AG10803 (cell line): ENCODE measurements at places on chromosomes 16 and 17.

DNA sequence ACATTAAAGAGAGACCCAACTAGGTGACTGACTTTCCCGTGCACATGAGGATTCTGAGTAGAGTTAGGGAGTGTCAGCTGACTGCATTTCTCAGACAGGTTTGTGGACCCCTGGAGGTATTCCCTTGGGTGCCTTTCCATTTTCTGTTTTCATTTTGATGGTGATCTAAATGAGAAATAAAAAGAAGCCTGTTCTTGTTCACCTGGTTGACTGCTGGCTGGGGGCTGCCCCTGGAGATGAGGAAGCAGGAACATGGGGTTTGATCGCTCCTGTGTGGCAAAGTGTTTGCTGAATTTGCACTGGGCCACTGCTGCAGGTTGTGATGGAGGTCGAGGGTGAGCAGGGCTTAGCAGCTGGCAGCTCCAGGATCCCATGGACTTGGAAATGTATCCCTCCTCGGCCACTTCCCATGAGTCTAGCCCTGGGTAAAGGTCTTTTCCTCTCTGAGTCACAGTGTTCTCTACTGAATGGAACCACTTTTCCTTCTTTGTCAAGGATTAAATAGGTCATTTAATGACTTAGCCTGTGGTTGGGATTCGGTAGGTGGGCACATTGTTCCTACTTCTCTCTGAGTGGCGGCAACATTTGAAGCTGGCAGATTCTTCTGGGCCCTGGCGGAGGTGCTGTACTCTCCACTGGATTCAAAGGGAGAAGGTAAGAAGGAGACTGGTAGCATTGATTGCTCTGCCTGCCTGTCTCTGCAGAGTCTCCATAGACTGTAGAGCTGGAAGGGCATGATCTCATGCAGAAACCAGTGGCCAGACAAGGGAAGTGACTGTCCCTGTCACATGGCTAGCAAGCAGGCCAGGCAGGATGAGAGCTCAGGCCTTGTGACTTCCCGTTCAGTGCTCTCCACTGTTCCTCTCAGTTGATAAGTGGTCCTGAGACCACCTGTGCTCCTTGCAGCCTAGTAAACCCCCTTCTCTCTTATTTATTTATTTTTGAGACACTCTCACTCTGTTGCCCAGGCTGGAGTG, 17.9 kb downstream of the SNX29 start:
- no peak for DNase-seq

GRCh38 chr17:80413771-80414507, 1.0 kb upstream of the ENDOV start:
- no peak for DNase-seq

DNA sequence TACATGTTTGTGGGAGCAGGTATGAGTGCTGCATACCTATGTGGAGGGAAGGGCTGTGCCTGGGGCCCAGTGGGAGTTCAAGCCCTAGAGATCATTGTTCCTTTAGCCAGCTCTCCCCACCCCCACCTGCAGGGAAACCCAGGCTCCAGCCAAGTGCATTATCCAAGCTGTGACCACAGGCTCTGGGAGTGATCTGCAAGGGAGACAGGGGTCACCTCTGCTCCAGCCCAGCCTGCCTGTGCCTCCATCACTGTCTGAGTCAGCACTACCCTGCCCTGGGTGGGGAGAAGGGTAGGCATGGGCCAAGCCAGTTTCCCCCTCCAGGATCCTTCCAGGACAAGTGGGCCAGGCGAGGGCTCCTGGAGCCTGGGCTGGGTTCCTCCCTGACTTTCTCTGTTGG, 32.1 kb upstream of the SBK1 start:
- no peak for DNase-seq

GRCh38 chr17:49333804-49334203, 28.2 kb downstream of the ZNF652 start:
- no peak for DNase-seq

GRCh38 chr16:88069397-88070168, 118.3 kb downstream of the BANP start:
- no peak for DNase-seq

DNA sequence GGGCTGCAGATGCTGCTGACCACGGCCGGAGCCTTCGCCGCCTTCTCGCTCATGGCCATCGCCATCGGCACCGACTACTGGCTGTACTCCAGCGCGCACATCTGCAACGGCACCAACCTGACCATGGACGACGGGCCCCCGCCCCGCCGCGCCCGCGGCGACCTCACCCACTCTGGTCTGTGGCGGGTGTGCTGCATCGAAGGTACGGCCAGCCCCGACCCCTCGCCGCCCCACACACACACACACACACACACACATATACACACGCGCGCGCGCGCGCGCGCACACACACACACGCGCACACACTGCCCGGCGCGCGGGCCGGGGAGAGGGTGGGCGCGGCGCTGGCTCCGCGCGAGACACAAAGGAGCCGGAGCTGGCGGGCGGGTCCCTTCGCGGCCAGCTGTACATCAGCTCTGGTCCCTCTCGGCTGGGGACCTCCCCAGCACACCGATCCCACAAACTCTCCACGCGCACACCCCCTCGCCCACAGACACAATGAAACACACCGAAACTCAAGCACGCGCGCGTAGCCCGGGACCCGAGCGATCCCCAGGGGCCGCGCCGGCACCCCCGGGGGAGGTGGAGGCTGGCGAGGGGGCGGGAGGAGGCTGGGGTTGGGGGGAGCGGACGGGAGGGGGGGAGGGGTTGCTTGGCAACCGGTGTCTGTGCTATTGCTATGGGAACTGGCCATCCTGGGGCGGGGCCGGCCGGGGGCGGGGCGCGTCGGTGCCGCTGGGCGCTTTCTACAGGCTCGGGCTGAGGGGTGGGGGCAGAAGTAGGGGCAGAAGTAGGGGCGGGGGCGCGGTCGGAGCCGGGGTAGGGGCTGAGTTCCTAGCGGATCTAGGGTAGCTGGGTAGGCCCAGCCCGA, 658 bp downstream of the CACNG4 start:
- DNase-seq, result no peak

DNA sequence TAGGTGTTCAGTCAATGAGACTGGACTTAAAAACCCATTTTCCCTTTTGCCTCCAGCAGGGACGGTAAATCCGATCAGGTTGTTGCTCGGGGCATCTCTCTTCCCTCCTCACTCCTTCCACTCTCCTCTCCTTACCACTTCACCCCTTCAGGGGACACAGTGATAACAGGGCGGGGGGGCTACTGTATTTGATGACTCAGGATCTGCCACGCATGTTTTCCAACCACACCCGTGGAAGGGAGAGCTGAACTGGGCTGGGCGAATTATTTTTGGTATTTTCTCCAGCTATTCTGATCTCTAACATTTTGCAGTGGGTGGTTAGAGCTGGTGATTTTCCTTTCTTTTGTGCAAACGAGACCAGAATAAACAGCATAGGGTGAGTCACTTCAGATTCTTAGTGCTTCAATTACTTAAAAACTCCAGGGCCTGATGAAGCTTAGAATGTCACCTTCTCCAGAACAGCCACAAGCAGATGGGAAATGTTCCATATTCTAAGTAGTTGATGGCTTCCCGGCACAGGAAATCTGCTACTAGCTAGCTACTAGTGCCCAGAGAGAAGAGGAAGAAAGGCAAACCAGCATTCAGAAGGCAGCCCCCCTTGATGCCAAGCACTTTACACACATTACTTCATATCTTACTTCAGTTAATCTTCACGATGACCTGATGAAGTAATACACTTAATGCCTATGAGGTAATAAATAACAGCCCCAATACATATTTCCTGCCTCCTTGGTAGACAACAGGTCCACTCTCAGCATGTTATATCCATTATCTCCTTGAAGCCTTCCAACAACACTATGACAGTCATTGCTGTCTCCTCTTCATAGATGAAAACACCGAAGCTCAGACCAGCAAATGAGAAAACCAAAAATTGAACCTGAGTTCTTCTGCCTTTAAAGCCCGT, 74.1 kb downstream of the ASIC2 start:
- DNase-seq, result peak; percentile 6

DNA sequence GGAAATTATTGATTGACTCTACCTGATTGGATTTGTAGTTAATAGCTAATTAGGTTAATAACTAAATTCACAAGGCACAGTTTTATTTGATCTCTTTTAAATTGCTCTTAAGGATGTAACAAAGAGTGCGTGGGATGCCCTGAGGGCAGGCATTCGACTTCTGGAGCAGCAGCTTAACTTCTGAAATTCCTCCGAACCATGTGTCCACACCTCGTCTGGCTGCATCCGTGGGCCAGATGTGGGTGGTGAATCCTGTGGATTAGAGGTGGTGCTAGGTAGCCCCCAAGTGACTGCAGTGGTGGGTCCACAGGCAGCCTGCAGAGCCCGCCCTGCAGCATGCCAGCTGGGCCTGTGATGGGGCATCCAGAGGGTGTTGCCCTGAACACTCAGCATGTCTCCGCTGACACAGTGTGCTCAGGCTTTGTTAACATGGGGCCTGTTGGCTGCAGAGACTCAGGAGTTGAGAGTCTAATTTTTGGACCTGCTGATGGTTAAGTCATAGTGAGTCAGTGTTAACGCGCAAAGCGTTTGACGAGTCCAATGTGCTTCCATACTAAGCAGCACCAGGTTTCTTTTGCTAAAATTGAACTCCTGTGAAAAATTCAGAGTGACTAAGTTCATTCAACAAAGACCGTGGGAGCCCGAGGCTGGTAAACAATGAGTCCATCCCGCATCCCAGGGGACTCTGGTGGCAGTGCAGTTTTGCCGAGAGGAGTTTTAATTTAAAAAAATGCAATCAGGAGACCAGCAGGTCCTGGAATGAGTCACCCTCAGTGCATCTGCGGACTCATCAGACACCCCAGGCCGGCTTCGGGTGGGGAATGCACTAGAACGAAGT, 3.8 kb upstream of the NPB start:
- DNase-seq, result peak; percentile 89

- no peak for DNase-seq
Observed at GRCh38 chr17:2911755-2912111, 115.5 kb downstream of the RAP1GAP2 start.

DNA sequence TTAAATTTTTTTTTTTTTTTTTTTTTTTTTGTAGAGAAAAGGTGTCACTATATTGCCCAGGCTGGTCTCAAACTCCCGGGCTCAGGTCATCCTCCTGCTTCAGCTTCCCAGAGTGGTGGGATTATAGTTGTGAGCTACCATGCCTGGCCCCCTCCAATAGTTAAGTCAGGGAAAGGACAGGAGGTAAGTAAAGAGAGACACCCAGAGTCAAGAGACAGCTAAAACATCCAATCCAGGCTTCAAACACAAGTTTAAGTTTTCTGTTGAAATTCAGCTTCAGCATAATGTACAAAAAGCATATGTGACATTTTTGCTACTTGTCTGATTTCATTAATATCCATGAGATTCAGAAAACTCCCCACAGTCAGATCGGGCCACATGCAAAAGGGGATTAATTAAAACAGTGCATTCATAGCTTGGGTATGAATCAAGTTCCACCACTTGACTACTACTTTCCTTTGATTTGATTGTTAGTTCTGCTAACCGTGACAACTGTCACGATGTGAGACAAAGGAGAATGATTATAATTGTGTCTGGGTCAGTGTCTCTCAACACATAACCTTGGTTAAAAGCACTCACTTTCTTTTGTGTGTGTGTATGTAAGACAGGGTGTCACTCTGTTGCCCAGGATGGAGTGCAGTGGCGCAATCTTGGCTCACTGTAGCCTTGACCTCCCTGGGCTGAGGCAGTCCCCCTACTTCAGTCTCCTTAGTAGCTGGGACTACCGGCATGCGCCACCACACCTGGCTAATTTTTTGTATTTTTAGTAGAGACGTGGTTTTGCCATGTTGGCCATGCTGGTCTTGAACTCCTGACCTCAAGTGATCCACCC, 184.9 kb downstream of the PARN start:
- no peak for DNase-seq

DNA sequence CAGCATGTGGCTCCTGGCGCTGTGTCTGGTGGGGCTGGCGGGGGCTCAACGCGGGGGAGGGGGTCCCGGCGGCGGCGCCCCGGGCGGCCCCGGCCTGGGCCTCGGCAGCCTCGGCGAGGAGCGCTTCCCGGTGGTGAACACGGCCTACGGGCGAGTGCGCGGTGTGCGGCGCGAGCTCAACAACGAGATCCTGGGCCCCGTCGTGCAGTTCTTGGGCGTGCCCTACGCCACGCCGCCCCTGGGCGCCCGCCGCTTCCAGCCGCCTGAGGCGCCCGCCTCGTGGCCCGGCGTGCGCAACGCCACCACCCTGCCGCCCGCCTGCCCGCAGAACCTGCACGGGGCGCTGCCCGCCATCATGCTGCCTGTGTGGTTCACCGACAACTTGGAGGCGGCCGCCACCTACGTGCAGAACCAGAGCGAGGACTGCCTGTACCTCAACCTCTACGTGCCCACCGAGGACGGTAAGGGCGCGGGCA, 645 bp downstream of the NLGN2 start:
- no peak for DNase-seq

DNA sequence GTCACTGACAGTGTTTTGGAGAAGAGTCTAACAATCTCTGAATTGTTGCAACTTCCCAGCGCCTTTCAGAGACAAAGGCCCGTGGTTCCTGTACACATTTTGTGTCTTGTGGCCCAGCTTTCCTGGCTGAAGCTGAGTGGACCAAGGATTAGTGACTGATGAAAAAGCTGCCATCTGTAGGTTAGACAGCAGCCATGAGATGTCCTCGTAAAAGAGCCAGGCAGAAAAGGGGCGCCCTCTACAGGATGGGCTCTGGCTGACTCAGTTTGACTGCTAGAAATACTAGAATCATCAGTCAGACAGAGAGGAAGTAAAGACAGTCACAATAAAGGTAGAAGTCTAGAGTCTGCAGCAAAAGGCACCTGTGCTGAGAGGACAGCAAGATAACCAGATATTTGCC, 26.5 kb upstream of the NF1 start:
- DNase-seq, result peak; percentile 7

GRCh38 chr17:82392209-82392920, 20.8 kb downstream of the UTS2R start:
- no peak for DNase-seq

GRCh38 chr16:72925631-72925979, 122.3 kb downstream of the ZFHX3 start:
- no peak for DNase-seq

DNA sequence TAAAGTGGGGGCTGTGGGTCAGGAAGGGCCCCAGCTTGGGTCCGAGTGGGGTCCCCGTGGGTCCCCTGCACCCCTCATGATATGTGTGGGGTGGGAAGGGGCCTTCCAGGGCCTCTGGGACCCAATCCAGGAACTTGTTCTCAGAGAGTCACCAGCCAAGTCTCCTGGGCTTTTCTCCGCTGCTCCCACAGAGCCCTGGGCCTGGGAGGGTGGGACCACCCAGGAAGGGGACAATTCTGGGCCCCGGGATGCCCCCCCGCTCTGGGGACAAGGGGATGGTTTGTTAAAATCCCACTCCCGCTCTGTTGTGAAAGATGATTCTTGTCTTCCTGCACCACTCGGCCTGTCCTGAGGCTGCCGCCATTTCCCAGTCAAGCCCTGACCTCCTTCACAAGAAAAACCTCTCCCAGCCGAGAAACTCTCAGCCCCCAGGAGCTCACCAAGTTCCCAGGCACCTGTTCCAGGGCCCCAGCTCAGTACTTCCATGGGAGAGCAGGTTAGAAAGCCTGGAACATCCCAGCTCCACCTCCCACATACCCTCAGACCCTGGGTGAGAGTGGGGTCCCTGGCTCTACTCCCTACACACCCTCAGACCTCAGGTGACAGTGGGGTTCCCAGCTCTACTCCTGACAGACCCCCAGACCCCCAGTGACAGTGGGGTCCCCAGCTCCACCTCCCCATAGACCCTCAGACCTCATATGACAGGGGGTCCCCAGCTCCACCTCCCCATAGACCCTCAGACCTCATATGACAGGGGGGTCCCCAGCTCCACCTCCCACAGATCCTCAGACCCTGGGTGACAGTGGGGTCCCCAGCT, 75.1 kb downstream of the METRNL start:
- DNase-seq, result no peak

- no peak for DNase-seq
Observed at GRCh38 chr17:6162216-6162615, 92.0 kb downstream of the WSCD1 start.
